Common myeloid progenitor, CD34-positive (primary cell): ENCODE measurements at places on chromosomes 5 and 9.

DNA sequence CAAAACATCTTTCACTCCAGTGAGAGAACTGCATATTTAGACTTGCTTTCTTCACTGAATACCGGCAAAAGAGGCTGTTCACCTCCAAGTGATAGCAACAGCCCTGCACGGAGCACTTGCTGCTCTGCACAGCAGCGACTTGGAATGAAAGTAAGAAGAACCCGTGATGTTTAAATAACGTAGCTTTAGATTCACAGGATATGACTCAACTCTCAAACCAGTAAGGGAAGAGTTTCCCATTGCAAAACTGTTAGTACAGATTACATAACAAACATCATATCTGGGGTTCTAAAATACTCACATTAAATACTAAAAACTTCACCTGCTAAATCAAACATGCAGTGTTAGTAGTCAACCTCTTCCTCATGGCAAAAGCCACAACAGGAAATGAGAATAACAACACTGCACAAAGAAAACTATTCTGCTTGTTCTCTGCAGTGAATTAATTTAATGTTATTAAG, 203.4 kb downstream of the MCTP1 start:
- peak; percentile 93 for DNase-seq

- DNase-seq, result no peak
These were observed 741.5 kb upstream of the RGMB start for GRCh38 chr5:98031926-98032325.

GRCh38 chr5:11385901-11386293, 518.3 kb downstream of the CTNND2 start:
- no peak for DNase-seq

DNA sequence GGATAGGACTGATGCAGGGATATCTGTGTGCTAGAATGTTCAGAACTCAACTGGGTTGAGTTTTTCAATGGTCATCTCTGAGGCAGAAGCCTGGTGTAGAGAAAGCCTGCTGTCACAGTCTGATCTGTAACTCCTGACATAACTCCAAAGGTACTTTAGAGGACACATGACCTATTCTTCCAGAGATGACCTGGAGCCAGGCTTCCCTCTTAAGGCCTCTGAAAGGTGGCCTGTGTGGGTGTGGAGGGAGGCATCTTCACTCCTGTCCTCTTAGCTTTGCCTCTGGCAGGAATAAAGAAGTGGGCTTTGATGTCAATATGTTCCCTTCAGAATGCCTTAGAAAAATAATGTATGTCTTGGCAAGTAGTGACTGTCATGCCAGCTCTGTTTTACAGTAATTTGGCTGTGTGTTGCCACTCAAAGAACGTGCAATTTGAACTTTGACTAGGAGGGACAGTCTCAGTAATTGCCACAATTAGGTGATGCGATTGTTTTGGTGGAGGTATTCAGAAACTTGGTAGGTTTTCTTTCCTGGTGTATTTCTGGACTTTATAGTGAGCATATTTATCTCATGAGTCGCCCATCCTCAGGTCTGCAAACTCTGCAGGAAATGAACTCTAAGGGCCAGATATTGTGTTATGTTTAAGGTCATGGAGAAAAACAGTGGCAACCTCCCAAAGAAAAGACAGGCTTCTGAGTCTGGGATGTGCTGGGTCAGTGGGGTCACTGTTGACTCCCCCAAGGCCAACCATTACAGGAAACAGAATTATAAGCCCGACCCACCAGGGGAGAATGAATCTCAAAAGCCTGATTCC, 3.2 kb upstream of the C5orf63 start:
- DNase-seq, result no peak

- no peak for DNase-seq
These were observed 53.2 kb downstream of the IPPK start for GRCh38 chr9:92616655-92617111.

DNA sequence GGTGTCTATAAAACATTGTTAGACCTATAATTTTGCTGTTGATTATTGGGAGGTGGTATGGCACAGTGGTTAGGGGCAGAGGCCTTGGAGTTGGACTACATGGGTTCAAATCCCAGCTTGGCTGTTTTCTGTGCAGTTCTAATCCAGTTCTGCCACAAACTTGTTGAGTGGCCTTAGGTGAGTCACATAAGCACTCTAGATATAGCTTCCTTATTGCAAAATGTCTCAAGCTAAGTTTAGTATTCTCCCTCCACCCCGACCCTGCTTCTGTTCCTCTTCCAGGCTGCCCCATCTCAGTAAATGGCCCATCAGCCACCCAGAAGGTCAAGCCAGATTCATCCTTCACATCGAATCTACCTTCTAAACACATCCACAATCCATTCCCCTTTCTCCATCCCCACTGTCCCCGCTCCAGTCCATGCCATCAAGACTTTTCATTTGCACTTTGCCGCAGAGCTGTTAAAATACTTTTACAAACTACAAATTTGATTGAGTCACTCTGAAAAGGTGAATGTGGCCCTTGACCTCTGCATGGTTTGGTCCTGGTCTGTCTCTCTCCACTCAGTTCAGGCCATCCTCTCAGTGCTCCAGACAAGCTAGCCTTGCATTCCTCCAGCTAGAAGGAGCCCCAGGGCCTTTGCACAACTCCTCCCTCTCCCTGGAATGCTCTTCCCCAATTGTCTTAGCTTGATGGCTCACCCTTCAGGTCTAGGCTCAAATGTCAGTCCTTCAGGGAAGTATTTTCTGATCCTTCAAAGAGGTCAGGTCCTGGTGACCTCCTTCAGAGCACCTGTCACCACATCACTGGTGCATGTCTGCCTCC, 10.0 kb upstream of the HDHD3 start:
- no peak for DNase-seq

DNA sequence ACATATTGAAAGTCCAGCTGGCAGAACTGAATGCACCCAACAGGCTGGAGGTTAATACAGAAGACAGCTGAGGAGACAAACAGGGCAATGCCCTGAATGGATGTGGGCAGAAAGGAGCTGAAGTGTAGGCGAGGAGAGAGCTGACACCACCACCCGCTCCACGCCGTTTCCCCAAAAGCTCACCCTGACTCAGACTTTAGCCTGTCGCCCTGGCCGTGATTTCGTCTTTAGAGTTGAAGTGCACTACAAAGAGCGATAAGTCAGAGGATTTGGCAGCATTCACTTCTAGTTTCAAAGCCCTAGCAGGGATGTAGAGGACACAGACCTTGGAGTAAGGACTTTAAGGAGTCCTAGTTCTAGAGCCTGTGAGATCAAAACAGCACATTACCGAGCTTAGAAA, 2.2 kb upstream of the ERAP1 start:
- no peak for DNase-seq

DNA sequence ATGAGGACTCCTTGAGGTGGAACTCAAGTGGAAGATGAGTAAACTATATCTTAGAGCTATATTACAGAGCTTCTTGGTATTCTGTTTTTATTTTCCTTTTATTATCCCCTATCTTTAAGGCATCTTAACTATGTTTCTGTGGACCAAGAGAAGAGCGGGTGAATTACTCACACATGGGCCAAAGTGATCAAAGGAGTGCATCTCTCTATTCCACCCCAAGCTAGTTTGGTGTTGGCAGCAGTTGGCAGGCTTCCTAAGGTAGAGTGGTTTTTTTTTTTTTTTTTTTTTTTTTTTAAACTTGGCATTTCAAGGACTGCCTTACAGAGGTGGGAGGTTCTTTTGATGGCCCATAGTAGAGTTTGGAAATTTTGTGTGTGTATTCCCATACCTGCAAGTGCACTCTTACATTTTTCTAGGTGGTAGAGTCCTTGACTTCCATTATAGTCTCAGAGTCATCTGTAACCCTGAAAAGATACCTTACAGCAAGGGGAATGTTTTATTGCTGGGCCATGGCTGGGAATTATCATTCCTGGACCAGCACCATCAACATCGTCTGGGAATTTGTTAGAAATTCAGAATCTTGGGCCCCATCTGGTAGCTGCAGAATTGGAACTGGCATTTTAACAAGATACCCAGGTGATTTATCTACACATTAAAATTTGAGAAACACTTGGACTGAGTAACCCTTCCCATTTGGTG, 51.0 kb downstream of the ARHGAP26 start:
- no peak for DNase-seq

- peak; percentile 65 for DNase-seq
These were observed 203.8 kb downstream of the SNCAIP start for GRCh38 chr5:122515709-122516431.

DNA sequence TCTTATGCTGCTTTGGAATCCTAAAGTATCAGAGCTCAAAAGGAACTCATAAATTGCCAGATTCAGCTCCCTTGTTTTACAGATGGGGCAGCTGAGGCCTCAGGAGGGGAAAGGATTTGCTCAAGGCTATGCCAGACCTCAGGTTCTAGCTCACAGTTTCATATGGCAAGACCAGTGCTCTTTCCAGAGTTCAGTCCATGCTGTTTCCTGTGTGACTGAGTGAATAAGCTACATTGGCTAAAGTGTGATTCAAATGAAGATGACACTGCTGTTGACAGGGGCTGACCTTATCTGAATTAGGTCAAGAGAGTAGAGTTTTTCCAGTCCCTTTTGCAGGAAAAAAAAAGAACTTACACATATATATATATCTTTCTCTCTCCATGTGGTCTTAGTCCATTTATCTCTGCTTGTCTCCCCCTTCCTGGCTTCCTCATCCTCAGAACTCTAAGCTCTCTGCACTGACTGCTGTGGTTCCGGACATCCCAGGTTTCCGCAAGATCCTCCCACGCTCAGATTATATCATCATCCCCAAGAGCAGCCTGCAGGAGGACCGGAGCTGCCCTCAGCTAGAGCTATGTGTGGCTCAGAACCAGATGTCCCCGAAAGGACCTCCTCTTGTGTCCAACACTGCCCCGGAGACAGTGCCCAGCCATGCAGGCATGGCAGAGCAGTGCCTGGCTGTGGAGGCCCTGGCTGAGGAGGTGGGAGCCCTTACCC, 9.3 kb downstream of the HMGXB3 start:
- no peak for DNase-seq

DNA sequence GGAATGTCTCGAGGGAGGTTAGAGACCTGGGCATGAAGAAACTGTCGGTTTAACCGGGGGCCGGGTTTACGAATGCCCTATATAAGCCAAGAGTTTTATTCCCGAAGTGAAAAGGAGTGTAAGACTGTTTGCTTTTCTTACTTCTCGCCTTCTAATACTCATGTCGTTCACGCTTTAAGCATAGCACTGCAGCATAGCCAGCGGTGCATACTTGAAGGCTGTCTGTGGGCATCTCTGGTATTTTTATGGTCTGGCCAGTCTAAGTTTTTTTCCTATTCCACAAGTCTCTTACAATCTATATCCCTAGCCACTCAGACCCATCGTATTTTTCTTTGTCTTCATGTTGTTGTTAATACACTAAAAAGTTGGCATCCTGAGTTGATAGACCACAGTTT, 1.2 kb downstream of the UHRF2 start:
- DNase-seq, result peak; percentile 23

DNA sequence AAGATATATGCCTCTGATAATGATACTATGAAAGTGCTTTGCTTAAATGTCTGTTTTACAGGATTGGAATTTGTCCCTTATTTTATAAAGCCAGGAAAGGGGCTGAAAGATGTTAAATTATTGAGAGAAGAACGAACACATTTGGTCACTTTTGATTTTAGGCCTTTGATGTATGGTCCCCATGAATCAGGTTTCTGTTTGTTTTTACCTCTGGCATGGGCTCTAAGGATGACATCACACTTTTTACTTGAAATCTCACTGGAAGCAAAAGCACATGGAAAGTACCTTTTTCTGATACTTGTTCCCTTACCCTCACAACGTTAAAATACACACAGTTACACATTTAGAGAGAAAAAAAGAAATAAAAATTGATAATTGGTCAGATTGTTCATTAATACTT, 6.9 kb downstream of the OTULIN start:
- peak; percentile 44 for DNase-seq

DNA sequence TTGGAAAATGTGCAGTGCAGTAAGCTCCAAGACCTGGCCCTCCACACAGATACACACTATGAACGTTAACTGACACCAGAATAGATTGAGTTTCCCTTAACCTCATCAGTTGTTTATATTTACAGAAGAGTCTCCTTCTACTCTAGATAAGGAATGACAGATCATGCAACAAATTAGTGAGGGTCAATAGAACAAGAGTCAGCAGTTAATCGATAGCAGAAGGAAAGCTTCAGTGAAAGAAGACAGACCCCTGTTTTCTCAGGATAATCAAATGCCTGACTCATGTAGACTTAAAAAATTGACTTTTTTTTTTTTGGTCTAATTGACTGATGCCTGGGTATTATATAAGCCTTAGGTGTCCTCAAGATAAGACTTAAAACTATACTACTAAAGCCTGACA, 179.9 kb downstream of the DTWD2 start:
- DNase-seq, result no peak

DNA sequence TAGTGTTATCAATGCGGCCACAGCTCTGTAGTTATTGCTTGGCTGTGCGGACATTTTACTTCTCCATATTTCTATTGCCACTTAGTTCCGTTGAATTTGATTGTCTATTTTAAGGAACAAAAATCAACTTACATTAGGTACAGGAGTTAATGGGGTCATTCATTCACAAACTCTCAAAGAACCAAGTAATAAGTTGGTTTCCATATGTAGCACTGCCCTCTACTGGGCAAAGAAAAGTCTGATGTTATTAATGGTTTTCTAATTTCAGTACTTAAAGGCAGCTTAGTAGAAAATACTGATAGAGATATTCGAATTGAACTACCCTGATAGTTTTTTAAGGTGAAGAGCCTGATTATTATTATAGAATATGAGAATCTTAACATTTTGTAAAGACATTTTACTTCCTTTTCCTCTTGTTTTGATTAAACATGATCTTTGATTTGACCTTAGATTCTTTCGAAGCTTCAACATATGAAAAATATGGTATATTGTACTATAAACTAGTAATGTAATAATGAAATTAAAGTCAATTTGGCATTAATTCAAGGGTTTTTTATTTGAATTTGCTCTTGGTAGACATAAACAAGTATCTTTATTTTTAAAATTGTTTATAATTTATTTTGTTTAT, 119.5 kb upstream of the CTNND2 start:
- DNase-seq, result peak; percentile 24

DNA sequence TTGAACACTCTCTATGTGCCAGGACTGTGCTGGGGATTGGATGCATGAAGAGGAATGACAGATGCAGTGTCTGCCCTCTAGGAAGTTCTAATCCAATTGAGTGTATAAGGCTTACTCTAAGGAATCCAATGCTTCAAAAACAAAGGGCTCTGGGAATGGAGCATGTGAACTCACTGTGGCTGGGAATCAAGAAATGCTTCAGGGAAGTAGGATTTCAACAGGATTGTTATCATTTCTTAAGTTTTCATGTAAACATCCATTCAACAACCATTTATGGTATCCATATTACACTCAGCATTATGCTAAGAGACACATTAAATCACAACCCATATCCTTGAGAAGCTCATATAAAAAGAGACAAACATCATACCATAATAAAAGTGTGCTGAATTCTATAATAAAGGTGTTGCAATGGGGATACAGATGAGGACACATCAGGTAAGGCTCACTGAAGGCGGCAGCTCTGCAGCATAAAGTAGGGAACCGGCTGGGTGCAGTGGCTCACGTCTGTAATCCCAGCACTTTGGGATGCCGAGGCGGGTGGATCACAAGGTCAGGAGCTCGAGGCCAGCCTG, 11.3 kb downstream of the SIL1 start:
- no peak for DNase-seq
